ENCODE measurements at places on chromosomes 13 and 19.
A peak's percentile ranks its signal among the peaks of the same experiment; 100 is the strongest.

DNA sequence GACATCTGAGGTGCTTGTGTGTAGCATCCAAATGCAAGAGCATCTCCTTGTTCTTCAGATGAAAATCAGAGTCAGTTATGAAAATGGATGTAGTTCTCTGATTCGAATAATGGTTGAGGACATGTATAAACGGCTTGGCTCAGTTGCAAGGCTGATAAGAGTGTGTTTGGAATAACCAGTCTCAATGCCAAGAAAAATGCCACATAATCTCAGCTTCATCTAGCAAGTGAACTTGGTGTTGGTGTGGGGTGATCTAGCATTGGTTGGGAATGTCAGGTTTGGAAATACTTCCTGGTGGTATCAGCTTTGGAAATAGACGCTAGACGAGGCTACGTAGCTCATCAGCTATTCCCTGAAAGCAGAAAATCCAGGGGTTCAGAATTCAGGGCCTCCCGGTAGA, 362.0 kb downstream of the FGF9 start:
- no peak for ATAC-seq

DNA sequence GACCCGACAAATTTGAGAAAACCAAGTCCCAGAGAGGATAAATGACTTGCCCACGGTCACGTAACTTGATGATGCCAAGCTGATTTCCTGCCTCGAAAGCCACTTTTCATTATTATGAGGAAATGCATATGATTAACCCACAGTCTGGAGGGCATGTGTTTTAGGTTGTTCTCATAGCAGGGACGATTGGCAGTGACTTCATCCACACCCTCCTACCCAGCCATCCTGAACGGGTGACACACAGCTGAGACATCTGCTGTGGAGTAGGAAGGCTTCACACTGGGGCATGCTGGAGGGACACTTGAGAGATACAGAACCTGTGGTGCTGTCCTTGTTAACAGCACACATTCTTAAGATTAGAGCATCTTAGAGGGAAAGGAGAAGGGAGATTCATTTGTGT, 65.4 kb upstream of the WDFY2 start:
- ATAC-seq = peak; percentile 60

DNA sequence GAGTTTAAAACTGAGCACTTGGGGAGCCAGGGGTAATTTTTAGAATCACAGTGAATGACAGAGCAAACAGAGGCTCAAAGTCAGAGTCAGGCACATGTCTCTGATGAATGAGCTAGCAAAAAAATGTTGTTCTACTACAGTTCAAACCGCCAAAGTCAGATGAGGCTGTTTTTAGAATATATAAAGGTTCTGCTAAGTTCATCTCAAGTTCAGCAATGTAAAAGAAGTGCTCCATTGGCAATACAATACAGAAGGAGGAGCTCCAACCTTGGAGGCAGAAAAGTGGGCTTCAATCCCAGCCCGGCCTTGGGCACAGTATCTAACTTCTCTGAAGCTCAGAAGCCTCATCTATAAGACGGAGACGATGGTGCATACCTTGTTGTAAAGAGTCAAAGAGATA, 70.1 kb upstream of the IPO5 start:
- ATAC-seq = no peak

DNA sequence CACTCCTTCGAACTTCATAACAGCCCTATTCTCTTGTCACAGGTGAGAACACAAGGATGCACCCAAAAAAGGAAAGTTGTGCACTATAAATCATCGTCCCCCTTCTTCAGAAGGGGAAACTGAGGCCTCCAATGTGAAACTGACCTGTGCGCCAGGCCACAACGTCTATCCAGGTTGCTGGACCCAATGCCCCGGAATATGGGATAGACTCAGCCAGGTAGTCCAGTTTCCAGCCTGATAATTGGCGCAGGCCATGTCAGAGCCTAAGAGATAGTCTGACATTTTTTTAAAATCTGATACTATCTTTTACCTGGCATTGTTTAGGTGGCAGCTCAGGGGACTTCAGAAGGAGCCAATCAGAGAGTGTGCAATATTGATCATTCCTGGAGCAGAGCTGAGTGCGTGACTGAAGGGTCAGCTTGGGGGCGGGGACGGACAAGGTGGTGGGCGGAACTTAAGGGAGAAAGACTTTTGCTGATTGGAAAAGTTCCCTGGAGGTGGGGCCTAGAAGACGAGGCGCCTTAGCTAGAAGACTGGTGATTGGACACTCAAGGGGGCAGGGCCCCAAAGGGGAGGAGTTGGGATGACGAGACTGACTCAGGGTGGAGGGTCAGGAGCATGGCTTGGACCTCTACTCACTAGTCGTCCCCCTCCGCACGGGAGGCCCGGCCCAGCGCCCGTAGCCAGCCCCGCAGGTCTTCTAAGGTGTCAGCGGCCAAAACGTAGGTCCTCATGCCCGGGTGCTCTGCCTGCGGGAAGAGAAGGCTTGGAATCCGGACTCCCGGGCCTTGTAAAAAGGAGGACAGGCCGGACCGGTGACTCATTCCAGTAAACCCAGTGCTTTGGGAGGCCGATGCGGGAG, 8.5 kb downstream of the PLEKHA4 start:
- ATAC-seq = no peak

DNA sequence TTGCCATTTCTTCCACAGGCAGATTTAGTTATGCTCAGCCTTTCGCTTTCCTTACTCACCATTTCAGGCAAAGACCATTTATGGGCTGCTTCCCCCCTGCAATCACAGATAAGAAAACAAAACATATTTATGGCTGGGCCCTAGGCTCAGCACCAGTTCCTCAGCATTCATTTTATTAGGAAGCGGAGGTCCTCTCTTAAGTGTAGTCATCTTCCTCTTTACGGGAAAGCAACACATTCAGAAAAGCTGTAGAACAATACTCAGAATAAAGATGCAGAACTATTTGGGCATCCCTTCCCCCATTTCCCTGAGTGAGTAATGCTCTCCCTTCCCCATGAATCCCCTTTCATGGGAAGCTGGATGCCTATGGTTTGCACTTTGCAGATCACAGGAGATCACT, 27.9 kb downstream of the FLT1 start:
- no peak for ATAC-seq

DNA sequence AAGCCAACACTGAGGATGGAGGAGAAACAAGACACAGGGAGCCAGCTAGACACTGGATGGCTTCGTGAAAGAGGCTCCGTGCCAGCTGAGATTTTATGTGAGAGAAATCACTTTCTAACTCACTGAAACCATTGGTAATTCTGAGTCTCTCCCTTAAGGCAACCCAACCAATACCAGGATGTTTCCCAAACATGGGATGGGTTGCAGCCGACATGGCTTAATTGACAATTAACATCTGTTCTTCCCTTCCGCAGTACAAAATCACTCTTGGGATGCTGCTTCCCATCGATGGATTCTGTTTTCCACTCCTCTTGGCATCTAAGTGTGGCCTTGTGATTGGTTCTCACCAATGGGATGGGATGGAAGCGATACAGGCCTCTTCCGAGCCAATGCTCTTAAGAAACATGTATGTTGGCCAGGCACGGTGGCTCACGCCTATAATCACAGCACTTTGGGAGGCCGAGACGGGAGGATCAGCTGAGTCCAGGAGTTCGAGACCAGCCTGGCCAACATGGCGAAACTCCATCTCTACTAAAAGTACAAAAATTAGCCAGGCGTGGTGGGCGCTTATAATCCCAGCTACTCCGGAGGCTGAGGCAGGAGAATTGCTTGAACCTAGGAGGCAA, 2.3 kb upstream of the ZNF787 start:
- ATAC-seq = no peak

- ATAC-seq = no peak
Observed at GRCh38 chr13:110578363-110578762, 16.8 kb upstream of the RAB20 start.

DNA sequence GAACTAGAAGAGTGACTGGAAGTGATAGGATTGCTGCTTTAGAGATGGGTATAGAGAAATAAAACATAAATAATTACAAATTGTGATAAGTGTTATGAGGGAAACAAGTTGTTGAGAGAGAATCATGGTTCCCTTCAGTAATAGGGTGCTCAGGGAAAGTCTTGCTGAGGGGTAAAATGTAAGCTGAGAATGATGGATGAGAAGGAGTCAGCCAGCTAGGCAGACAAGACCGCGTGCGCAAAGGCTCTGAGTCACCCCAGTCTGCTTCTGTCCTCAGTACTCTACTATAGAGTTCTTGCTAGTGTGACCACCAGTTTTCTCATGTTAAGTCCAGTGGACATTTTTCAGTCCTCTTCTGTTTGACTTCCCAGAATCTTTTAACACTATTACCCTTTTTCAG, 39.5 kb downstream of the PCCA start:
- ATAC-seq = no peak

- no peak for ATAC-seq
Observed at GRCh38 chr19:2665103-2665502, 37.4 kb downstream of the GNG7 start.

DNA sequence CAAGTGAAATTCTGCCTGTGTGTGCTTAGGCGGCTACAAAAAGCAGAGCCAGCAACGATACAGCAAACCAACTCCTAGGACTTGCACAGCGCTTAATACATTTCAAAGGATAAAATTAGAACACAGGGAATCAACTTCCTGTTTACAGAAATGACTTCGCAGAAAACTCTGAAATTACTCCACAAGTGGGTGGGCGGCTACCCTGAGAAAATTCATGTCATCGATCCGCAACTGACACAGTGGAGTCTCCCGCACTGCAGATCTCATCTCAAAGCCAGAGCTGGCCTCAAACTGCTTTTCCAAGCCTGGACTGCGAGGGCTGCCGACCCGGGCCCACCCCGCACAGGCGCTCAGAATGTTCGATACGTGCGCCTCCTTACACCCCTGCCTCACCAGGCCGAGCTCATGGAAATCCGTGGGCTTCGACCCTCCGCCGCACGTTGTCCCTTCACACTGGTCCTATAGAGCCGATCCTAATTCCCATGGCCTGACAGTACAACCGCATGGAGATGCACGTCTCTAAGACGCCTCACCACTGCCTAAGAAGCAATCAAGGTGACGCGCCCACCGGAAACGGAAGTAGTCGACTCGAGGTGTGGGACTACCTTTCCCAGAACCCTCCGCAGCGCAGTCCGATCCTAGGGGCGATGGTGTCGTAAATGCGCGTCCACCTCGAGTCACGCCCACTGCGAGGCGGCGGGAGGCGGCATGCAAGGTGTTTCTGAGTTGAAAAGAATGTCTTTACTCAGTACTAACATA, at the start of gene ZNF229:
Gene ZNF229 (minus strand): TSS at position 557 of the 759 bp plus-strand sequence. CDS start 5,625 bp downstream, outside the sequence.
- ATAC-seq = peak; percentile 94

GRCh38 chr13:95354156-95354555, 52.9 kb upstream of the ABCC4 start:
- ATAC-seq = no peak

DNA sequence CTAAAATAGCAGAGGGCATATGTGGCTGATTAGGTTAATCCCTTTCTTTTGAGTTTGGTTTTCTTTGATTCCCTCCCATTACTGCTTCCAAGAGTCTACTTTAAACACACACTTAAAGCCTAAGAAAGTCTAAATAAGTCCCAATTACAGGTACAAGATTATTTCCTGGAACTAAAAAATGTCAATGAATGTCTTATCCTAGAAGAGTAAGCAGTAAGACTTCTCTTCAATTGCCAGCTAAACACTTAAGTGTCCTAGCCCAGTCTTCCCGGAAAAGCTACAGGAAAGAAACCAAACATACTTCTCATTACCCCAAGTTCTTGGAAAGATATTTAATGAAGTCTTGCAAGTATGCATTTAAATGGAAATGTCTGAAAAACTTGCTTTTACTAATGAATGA, 233.1 kb downstream of the DCLK1 start:
- ATAC-seq = no peak

DNA sequence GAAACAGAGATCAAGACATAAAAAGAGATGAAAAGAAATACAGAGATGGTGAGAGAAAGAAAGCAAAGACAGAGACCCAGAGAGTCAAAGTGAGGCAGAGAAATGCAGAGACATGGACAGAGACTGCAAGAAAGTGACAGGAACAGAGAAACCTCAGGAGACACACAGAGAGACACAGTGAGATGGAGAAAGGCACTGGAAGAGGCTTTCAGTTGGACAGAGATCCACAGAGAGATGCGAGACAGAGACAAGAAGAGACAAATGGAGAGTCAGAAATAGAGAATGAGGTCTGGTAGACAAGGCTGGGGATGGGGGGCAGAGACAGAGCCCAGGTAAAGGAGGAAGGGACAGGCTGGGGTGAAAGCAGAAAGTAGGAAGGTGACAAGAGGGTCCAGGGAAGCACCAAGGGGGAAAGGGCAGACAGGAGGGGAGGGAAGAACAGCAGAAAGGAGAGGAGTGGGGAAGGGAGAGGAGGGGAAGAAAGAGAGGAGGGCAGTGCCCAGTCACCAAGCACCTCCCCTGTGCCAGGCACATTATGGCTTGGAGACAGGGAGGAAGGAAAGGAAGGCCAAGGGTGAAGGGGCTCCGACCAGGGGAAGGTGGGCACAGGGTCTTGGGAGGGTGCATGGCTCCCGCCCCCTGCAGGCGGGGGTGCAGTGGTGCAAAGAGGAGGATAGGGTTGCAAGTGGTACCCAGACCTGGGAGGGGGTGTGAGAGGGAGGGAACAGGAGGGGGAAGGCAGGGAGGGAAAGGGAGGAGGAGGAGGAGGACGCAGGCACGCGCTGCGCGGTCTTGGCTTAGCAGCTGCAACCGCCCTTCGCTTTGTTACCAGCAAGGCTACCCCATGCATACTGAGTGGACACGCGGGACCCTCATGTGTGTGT, 38.4 kb downstream of the DEDD2 start:
- ATAC-seq = no peak

DNA sequence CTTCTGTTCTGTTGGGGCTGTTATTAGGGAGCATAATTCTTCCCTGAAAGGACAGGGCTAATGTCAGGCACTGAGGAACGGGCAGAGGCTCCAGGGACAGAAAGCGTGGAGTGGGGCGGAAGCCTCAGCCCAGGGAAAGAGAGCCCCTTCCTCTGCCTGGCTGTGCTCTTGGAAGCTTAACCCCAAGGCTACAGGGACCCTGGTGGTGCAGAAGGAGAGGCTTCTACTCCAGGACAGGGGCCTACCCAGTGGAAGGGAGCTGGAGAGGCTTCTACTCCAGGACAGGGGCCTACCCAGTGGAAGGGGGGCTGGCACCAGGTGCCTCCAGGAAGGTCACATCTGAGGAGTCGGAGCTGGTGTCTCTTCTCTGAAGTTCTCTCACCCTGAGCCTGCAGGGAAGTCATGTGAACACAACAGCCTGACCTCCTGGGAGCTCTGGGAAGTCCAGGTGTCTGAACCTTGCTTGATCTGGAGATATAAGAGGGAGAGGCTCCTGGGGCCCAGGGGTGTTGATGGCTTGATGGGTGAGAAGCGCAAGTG, 159.5 kb upstream of the SOX1 start:
- ATAC-seq = no peak

- no peak for ATAC-seq
Observed at GRCh38 chr13:50485979-50486935, 357.2 kb downstream of the DLEU7 start.

DNA sequence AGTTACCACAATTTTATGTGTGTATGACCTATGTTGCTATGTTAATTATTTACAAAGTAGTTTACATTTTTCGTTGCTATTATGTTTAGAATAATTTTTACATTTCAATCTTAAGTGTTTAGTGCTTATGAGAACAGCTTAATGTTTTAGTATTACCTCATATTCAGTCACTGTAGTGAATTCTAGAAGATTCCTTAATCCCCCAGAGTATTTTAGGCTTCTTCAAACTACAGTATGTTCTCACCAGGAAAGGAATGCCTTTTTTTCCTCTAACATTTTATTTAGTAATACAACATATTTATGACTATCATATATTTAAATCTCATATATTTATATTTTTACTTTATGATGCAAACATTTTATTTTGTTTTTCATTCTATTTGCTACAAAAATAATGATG, 612.1 kb upstream of the KLHL1 start:
- ATAC-seq = no peak

Measured in activated CD4-positive, CD25-positive, alpha-beta regulatory T cell treated with anti-CD3 and anti-CD28 coated beads, Interleukin-2, amount 50 U/mL, for 24 hours (primary cell).